C1 segment of cervical spinal cord (tissue), 14 donors: ENCODE measurements at places on chromosomes 6 and 20.

DNA sequence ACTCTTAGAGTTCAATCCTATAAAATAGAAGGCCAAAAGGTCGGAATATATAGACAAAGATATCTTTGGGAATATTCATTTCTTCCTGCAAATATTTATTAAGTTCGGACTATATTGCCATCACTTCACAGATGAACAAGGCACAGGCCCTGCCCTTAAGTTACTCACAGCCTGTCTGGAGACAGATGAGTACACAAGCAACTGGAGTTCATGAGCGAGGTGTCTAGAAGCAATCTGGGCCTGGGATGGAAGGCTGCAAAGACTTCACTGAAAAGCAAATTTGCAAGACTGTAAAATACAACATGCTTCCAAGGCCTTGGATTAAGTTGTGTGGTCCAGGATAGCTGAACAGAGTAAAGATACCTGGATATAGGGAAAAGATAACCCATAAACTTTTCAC lies 56.7 kb upstream of the CEP85L start:
- no peak for DNase-seq

- no peak for DNase-seq
Observed at GRCh38 chr6:14015964-14016363, 91.2 kb downstream of the RNF182 start.

DNA sequence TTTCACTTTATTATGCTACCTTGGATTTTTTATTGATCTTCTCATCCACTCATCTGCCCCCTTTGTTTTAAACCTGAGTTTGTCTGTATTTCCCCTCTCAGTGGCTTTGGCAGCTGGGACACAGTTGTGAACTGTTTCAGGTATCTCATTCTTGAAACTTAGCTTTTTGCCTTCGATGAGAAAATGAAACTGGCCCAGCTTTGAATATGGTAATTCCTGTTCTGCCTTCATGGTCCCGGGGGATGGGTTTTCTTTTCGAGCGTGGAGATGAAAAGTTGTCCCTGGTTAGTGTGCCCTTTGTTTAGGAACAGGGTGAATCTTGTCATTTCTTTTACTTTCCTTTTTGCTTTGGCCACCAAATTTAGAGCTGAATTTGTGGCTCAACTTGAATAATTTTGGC lies 25.6 kb downstream of the DHX35 start:
- no peak for DNase-seq

DNA sequence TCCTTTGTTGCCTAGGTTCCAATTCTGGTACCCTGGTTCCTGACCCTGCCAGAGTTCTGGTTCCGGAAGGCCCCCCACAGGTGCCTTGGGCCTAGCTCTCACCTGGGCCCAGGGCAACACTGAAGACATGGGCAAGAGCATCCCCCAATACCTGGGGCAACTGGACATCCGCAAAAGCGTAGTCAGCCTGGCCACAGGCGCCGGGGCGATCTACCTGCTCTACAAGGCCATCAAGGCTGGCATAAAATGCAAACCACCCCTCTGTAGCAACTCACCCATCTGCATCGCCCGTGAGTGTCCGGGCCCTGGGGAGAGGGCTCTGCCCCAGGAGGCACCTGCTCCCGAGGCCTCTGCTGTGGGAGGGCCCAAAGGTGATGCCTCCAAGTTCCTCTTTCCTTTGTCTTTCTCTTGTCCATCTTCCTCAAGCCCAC lies at the start of gene ARMC12:
TSS of gene ARMC12 (plus strand) at position 51 of the 431 bp plus-strand sequence. CDS start at position 128, 77 bp downstream.
- no peak for DNase-seq

DNA sequence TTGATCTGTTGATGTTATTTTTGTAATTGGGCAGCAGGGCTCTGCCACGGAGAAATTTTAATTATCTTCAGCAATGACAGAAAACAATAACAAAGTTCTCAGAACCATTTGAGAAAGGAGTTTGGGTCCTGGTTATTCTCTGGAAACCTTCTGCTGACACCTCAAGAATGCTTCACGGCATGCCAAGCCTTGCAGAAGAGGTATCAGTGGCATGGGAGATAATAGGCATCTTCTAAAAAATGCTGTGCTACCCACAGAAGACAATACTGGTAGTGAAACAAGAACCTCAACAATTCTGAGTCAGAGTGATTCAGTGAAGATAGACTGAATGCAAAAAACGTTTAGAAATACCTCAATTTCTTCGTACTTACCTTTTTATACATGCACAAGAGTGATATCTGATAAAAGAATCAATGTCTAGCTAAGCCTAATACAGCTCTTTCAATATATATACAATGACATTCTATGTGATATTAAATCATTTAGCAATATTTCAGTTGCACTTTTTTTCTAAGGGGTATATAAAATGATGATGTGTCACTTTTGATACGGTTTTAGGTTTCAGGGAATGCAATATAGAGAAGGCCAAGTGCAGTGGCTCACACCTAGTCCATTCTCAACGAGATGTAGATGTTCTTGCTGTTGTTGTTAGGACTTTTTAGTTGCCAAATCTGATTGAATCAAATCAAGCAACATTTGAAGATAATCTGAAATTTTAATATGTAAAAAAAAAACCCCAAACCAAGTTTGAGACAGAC lies 110.4 kb upstream of the COL21A1 start:
- no peak for DNase-seq

DNA sequence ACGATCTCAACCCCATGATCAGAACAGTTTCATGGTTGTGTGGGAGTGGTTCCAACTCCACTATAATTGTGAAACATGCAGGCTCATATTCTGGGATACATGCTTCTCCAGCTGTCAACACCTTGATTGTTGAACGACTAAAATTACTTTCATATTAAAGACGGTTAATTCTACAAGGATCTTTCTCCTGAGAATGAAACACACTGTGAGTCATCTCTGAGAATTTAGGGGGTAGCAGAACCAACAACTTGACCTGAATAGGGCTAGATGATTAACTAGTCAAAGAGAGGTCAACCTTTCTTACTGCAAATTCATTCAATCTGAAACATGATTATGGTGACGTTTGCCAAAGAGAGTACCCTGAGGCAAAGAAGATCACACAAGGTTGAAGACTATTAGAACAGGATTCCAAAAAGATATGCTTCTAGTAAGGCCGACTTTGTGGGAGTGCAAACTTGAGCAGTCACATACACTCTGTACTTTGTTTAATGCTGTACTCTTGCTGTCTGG lies 175.2 kb upstream of the CITED2 start:
- no peak for DNase-seq

DNA sequence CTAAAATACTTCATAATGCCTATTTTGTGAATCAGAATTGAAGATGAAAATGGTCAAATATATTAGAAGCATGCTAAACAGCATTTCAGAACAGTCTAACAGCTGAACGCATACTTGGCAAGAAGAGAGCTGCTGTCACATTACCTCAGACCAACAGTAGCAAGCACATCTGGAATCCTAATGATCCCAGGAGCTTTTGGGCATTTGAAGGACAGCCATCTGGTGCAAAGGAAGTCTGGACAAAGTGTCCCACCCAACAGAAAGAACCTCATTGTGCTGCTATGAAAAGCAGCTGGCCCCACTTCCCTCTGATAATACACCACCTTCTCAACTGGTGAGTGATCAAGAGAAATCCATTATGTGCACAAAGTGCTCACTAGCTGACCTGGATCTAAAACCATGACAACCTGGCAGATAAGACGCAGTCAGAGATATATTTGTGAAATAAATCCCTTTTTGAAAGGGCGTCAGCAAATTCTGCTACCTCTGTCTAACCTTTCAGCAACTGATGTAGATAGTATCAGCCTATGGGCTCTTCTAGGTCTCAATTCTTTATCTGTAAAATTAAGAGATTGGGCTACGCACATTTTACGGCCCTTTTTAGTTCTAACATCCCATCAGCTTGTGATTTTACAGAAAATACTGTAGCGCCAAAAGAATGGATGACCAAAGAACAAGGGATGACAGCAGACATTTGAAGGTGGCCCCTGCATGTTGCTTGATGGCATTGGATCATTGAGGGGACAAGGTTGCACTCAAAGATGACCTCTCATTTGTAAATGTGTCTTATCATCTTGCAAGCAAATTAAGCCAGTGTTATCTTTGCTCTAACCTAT lies 78.7 kb downstream of the SGK1 start:
- no peak for DNase-seq

GRCh38 chr20:32455171-32455900 lies 97.2 kb downstream of the ASXL1 start:
- DNase-seq, result no peak

DNA sequence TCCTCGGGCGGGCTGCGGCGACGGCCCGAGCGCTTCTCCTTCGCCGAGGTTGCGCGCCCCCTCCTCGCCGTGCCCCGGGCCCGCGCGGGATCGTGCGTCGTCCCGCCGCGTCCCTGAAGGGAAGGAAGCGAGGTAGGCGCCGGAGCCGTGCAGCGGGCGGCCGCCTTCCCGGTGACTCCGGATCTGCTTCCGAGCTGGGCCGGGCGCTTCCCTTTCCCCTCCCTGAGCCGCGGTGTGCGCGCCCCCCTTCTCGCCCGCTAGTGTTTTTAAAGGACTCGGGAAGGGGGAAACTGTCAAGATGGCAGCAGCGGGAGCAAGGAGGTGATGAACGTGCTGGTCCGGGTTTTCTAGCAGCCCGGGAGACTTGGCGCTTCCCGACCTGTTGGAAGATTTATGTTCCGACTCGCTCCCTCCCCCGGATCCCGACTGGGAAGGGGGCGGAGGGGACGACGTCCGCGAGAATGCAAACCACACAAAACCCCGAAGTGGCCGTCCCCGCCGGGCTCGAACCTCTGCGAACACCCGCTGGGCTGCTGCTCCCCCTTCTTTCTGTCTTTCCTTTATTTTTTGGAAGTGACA lies 744 bp upstream of the FOXO3 start:
- DNase-seq, result no peak

DNA sequence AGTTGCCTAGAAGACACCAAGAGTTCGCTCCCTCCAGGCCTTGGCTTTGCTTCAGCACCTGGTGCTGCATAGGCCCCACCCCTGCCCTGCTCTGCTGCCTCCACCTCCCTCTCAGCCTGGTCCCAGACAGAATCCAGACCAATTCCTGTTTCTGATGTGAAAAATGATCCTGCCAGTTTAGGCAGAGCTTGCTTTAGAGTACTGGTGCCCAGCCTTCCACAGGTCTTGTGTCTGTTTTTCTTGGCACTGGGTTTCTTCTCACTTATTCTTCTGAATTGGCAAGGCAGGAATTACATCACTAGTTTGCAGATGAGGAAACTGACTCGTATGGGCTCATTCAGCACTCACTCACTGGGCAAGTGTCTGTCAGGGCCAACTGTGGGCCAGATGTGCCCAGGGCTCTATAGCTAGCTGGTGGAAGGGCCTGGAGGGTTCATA lies 53.0 kb downstream of the HLA-A start:
- no peak for DNase-seq

DNA sequence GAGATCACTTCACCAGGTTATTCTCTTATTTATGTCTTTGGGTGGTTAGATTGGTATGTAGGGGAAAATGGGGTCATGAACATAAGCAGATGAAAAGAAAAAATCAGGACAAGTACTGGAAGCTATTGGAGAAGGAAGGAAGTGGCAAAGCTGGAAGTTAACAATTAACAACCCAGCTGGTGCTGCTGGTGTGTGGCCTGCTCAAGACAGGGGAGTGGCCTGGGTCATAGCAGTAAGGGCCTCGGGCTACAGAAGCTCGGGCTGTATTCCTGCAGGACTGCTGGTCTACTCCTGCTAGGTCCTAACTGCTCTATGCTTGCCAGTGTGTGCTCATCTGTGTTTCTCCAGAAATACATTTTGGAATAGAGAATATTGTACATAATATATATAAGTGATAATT lies 19.6 kb downstream of the MYLIP start:
- DNase-seq, result no peak

- no peak for DNase-seq
Observed at GRCh38 chr20:36951979-36952738, 651 bp upstream of the SAMHD1 start.

GRCh38 chr6:36772397-36772796 lies 66.8 kb downstream of the CPNE5 start:
- DNase-seq, result no peak

DNA sequence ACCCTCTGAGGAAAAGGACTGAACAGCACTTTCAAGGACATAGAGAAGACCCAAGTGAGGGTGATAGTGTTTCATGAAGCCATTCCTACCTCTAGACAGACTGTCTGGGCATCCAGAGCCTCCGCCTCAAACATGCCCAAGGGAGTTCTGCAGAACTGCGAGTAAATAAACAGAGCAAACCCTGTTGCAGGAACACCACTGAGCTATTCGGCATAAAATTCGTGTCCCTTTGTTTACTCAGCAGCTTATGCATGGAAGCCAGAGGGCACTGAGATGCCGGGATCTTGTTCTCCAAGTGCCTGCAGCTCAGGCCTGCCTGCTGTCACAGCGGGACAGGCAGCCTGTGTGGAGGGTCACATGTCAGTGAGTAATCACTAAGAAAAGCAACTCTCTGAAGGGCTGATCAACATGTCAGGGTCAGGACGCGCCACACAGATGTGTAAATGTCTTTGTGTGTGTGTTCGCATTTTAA lies 164.9 kb upstream of the HEY2 start:
- no peak for DNase-seq

DNA sequence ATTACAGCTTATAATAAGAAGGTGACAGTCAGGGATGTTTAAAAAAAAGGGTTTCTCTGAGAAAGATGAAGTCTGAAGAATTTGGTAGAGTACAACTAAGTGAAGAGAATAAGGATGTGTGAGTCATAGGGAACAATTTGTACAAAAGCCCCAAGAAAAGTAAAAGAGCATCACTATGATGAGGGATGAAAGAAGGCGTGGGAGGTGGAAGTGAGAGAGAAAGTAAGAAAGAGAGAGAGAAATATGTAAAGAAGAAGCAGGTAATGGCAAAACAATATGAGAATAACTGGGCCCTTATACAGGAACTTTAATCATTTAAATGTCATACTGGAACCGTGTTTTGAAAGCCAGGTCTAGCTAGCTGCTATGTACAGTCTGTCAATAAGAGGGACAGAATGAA lies 179.4 kb downstream of the ASCC3 start:
- no peak for DNase-seq

DNA sequence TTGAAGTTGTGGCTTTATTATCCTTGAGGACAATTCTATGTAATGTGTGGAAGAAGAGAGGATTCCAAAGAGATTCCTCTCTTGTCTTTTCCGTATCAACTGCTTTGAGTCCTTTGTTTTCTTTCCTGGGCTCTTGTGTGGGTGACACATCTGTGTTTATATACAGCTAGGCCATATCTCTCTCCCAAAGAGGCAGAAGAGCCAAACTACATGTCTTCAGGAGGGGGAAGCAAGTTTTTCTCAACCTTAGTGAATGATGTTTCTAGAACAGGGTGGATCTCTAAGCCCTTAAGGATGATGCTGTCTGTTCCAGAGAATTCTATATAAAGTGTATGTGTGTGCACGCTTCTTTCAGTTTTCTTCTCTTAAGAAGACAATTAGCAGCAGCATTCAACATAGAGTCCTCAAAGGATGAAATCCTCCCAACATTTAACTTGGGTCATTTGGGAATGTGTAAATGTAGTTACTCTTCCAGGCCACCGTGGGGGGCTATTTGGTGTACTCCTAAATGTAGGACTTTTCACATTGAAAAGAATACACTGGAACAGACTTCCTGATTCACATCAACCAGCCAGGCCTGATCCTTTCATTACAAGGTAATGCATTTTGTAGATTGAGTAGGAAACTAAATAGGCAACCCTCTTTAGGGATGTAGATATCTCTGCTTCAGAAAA lies 92.8 kb upstream of the EEF1E1 start:
- DNase-seq, result no peak
